ENCODE measurements at places on chromosomes 2 and 18. TPM values are rescaled to one million over a fixed set of nuclear protein-coding genes. Genes with fewer than 3 reads are reported as not detected.

GRCh38 chr18:9157806-9158205 lies 21.2 kb downstream of the ANKRD12 start:
- no peak for DNase-seq

DNA sequence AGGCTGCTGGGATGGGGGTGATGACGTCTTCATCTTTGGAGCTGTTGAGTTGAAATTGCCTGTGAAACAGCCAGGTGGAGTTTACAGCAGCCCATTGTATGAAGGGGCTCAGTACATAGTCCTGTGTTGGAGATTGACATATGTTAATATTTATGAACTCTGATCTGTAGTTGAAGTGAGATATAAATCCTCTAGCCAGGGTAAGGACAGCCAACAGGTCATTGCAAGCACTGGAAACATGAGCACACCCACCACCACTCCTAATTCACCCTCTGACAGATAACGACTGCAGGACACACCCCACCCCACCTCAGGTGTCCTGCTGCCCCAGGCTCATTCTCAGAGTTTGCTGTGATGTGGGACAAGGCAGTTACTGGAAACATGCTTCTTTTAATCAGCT lies 112.4 kb upstream of the TRIB2 start:
- no peak for DNase-seq

DNA sequence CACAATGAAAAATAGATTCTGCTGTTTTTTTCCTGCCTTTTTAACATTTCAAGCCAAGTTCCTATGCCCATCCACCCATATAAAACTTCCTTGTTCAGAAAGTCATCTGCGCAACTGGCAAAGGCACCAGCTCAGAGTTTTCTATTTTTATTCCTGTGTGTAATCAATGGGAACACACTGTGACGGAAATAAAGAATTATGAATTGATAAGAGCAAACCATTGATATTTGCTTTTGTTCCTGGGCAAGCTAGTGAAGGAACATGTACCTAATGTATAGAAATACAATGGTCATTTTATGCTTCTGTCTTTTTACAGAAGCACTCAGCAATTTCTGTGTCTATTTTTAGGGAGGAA lies 30.8 kb upstream of the AAK1 start:
- no peak for DNase-seq

Gene RAB1A
- 71.8 TPM for total RNA-seq

GRCh38 chr18:50158866-50159653 lies 35.9 kb downstream of the MYO5B start:
- DNase-seq = no peak

DNA sequence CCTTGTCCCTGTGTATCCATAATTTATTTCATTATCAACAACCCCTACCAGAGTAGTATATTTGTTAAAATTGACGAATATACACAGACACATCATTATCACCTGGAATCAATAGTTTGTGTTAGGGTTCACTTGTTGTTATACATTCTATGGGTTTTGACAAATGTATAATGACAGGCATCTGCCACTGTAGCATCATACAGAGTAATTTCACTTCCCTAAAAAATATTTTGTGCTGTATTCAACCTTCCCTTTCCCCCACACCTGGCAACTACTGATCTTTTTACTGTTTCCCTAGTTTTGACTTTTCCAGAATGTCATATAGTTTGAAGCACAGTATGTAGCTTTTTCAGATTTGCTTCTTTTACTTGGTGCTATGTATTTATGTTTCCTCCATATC lies 132.0 kb downstream of the ZNF804A start:
- DNase-seq = no peak
